Hematopoietic multipotent progenitor cell (in vitro differentiated cells): ENCODE measurements at places on chromosomes 6 and 20.
A peak's percentile ranks its signal among the peaks of the same experiment; 100 is the strongest.

GRCh38 chr6:22833191-22833590, 263.8 kb downstream of the HDGFL1 start:
- DNase-seq: no peak

DNA sequence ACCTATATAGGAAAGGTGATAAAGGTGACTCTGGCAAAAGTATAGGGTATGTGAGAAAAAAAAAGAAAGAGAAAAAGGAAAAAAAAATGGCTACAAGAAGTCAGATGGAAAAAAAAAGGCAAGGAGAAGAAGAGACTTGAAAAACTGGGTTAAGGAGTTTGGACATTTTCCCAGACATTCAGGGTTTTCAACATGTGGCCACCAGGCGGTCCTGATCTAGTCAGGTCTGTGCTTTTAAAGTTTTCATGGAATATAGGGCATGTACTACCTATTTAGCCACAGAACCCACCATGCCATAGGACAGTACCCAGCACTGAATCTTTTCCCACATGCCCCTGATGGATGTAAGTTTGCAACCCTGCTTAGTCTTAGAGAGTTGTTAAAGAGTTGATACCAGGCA, 433.7 kb downstream of the MAFB start:
- no peak for DNase-seq

DNA sequence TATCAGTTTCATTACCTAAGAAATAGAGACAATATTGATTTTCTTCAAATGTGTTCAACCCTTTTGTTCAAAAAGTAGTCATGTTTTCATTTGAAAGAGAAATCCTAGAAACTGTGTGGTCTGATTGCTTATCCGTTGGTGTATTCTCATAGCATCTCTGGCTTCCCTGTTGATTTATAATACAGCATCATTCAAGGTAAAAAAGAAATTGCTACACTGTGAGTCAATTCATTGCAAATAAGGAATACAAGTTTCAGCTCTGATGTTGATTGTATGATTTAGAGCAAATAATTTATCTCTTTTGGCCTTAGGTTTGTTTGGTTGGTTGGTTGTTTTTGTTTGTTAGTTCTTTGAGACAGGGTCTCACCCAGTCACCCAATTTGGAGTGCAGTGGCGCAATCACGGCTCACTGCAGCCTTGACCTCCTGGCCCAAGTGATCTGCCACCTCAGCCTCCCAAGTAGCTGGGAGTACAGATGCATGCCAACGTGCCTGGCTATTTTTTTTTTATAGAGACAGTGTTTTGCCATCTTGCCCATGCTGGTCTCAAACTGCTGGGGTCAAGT, 185.5 kb upstream of the TNFAIP3 start:
- DNase-seq: no peak

DNA sequence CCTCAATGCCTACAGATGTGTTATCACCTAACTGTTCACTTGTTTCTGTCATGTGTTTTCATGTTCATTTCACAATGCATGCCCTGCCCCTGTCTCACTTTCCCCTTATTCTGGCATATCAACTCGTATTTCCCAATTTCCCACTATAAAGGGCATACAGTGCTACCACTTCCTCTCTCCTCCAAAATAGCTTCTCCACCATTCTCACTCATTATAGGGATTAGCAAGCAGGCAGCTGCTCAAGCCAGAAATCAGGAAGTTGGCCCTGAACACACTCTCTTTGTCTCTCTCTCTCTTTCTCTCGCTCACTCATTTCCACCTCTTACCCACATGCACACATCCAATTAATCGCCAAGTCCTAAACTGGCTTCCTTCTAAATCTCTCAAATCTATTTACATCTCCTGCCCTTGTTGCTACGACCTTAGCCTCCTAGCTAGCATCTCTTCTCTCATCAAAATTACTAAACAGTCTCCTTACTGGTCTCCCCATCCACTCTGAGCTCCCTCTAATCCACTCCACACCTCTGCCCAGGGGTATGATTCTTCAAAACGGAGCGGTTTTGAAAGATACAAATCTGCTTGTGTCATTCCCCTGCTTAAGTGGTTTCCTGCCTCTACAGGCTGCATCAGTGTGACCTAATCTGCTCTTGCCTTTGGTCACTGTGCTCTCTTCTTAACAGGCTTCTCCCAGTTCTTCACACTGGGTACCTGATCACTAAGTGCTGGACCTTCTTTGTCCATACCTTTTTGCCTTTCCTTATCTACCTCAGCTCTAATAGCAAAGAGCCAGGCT, 196.2 kb downstream of the BTBD9 start:
- no peak for DNase-seq

GRCh38 chr20:62603021-62603906, 39.0 kb upstream of the SLCO4A1 start:
- no peak for DNase-seq

DNA sequence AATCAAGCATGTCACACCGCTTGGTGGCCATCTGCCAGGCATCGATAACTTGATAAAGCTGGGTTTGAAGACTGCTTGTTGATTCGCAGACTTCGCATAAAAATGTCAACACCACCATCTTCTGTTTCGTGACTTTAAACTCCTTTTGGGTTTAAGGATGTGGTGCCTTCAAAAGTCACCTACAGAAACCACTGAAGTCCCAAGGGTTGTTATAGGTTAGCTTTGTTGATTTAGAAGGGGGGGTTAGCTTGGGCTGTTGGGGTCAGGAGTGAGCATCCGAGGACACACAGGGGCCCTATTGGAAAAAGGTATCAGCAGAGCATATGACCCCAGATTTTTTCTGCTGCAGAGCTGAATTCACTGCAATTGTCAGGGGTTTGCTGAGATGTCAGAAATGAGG, 76.7 kb upstream of the SSTR4 start:
- no peak for DNase-seq

- DNase-seq: no peak
Observed at GRCh38 chr6:163716690-163717089, 302.2 kb downstream of the QKI start.

GRCh38 chr6:84228198-84228543, 728 bp upstream of the CEP162 start:
- no peak for DNase-seq

GRCh38 chr20:57769756-57770155, 59.9 kb upstream of the PMEPA1 start:
- peak; percentile 56 for DNase-seq

- no peak for DNase-seq
Observed at GRCh38 chr6:80263585-80263984, 157.1 kb downstream of the BCKDHB start.

DNA sequence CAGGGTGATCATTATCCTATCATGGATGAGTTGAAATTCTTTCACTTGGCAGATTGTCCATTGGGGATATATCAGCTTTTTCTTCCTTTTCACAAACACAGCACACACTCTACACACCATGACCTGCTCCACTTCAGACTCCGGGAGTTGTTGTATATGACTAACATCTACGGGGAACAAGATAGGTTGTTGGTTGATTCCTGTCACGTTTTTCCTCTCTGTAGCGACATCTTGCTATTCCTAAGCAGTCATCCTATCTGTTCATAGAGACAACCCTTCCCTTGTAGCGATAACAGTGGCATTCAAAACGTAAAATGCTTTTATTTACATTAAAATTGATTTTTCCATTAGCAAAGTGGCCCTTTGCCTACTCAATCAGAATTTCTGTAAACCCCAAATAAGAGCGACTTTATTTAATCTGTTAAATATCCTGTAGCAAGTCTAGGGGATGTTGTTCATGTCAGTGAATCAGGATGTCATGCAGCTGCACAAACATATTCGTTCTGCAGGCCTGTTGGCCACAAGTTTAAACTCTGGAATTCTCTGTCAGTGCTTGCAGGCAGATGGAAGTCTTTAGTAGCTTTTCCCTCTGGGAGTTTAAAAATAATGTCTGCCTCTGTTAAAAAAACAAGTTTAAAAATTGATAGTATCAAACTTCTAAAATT, 23.1 kb downstream of the PHACTR2 start:
- DNase-seq: no peak

GRCh38 chr20:61354501-61354900, 102.4 kb downstream of the CDH4 start:
- DNase-seq: no peak

GRCh38 chr6:36493319-36493718, 50.5 kb downstream of the KCTD20 start:
- DNase-seq: no peak

DNA sequence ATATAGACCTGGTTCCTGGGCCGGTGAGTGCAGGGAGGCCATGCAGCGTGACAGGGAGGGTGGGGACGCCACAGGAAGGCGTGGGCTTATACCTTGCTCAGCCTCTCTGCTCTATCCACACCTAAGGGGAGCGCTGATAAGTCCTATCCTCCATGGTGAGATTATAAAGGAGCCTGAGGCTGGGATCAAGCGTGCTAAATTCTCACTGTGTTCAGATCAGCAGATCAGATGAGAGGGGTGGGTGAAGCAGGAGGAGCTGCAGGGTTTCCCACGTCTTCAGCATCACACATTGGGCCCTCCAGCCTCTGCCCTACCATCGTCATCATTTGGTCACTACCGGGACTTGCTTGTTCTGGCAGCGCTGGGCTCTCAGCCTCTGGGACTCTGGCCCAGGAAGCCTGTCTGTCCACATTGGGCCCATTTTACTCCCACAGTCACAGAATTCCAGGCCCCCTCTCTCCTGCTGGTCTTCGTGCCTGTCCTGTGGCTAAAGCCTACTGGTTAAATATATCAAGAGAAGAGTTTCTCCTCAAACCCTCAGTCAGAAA, 29.1 kb upstream of the PDE10A start:
- no peak for DNase-seq

DNA sequence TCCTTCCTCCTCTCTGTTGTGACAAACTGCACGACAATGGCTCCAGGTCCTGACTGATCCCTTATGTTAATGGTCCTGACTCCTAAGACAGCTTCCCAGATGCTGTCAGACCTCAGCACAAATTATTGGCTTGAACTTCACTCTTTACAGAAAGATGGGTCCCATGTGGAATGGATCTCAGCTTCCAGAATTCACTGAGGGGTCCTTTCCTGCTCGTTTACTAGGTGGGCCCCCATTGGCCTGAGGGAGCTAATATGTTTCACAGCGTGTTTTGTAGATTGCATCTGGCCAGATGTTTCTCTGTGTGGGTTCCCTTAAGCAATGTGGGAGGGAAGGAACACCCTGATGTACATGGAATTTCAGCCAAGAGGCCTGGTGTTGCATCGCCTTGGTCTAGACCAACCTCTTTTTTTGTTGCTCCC, 826.6 kb downstream of the MAFB start:
- DNase-seq: no peak

DNA sequence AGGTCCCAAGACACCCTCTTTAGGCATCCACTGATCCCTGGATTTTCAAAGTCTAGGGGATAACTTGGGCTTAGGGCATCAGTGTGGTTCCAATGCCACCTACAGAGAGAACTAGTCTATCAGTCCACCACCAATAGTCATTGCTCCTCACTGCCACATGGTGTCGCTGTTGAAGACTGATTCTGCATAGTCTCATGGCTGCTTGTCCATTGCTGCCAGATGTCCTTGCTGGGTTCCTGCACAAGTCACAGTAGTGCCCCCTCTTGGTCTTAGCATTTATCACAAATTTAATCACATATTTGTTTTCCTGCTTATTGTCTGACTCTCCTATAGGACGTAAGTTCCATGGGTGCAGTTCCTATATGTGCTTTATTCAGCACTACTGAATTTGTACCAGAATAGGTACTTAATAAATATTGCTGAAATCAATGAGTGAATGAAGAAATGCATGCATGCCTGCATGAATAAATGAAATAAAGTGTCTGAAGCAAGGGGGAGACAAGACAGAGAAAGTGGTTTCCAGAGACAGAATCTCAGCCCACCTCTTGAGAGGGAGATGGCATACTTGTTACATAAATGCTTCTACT, 45.9 kb upstream of the RALY start:
- DNase-seq: peak; percentile 13

- no peak for DNase-seq
Observed at GRCh38 chr6:16284472-16284871, 46.1 kb downstream of the GMPR start.

DNA sequence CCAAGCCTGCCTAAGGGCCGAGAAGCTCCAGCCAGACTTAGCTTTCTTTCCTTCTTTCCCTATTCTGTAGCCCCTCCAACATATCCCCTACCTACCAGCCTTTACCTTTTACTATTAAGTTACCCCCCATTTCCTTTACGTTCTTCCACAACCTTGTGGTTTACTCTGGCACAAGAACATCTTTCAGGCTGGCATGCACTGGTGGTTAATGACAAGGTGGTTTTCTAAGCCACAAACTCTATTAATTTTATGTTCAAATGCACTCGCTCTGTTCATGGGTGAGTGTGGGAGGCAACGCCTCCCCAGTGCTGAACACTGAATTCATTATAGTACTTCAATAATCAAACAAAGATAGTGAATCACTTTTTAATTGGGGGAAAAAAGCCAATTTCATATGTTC, 64.4 kb downstream of the TRERF1 start:
- peak; percentile 79 for DNase-seq

DNA sequence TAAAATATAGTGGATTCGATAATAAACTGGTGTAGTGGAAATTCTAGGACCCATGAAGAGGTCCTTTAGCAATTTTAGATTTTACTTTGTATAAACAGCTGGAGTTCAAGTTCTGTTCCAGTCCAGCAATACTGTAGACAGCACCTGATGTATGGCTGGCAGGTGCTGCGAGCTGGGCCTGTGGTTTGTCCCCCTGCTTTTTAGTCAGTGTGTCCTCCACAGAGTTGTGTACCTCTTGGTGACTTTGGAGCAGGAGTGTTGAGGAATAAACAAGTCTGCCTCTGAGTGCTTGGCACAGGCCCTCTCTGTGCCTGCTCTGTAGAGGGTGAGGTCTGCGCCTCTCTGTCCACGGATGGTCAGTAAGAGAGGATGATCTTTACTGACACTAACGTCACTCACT, 13.8 kb downstream of the STX16 start:
- no peak for DNase-seq

GRCh38 chr20:12528104-12528503, 480.7 kb upstream of the SPTLC3 start:
- no peak for DNase-seq

DNA sequence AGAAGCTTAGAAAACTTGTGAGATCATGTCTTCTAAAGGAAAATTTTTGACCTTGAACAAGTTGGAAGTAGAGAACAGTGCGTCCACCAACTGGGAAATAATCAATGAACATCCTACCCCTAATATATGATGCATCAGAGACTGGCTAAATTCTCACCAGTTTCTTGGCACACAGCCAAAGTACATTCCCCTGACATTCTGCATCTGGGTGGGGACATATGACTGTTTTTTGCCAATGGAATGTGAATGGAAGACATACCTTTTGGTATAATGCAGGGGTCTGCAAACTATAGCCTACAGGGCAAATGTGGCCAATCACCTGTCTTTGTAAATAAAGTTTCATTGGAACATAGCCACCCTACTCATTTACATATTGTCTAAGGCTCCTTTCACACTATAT, 84.7 kb downstream of the HAO1 start:
- DNase-seq: no peak

DNA sequence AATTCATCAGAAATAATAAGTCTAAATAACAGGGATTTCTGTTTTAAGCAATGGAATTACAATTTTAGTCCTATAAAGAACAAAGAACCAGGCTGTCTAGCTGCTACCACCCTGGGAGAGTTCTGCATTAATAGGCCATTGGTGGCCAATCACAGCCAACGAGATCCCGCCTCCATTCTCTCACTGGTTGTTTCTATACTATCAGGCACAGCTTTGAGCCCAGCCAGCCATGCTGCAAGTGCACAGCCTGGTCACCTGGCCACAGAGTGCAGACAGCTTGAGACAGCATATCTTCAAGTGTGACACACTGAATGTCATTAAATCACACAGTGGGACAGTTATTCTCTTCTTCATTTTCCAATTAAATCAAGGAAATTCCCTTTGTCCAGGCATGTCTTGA, 16.1 kb upstream of the RAB22A start:
- DNase-seq: no peak
